ENCODE measurements at places on chromosomes 5 and 9.

- DNase-seq: no peak
These were observed 1037.0 kb downstream of the NR2F1-AS1 start for GRCh38 chr5:92544036-92544435.

DNA sequence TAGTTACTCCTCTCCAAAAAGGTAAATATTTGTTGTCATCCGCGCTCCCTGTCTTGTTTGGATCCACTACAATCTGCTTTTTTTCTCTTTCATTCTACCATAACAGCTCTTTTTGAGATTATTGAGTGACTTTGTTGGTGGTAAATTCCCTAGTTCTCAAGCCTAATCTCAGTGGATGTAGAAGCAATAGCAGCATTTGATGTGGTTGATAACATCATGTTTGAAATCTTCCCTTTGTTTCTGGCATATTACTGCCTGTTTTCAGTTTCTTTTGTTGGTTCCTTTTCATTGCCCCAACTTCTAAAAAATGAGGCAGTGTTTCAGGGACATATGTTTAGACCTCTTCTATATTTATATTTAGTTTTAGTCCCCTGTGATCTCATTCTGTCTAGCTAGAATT, 8.9 kb downstream of the CDC42SE2 start:
- no peak for DNase-seq

- DNase-seq: no peak
These were observed 92.7 kb downstream of the SV2C start for GRCh38 chr5:76175821-76176403.

DNA sequence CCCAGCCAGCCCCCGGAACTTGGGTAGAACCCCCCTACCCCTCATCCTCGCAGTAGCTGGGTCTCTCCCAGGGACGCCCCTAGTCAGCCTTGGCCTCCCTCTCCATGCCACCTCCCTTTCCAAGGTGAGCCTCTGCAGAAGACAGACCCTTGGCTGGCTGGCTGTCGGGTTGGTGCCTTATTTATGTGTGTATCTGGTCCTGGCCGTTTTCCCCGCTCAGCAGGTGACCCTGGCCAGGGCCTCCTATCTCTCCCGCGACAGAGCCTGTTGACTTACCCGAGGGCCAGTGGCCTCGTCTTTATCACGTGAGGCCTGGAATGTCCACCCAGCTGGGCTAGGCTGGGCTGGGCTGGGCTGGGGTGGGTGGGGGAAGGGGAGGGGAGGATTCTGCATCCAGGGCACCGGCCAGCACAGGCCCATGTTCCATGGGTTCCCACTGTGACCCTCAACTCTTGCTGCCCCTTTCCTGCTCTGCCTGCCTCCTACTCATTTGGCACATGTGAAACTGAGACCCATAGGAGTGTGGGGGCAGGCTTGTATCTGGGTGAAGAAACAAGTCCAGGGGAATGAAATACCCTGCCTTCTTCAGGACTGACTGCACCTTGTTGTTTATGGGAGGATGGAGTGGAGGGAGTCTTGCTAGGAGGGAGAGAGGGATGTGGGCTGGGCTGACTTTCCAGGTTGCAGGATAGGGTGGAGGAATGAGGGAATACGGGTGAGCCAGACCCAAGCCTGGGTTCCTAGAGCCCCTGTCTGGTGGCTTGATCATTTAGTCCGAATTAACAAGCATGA, 3.1 kb downstream of the CXXC5 start:
- peak; percentile 66 for DNase-seq

DNA sequence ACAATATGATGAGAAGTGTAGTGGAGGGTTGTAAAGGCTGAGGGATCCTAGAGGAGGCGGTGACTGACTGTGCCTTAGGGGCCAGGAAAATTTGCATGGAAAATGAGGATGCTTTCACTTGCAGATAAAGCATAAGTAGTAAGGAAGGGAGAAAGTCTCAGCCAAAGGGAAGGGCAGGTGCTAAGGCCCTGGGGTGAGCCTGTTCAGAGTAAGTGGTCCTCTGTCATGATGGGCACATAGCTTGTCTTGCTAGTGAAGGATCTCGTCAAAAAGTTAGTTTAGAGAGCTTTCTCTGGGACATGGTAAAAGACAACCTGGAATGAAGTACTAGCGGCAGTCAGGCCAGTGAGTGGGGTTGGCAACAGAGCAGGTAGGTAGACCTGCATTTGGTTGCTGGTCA, 75.4 kb upstream of the CPLX2 start:
- DNase-seq: no peak

DNA sequence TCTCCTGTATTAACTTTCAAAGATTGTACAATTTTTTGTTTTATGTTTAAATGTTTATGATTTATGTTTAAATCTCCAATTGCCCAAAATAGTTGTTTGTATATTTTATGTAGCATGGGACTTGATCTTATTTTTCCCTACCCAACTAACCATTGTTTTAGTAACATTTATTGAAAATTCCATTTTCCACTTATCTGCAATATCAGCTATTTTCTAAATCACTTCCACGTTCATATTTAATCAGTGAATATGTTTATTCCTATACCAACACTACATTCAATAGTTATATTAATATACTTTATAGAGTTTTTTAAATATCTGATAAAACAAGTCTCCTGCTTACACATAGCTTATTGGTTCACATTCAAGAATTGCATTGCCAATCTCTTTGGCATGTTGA, 532.2 kb downstream of the CHSY3 start:
- no peak for DNase-seq

DNA sequence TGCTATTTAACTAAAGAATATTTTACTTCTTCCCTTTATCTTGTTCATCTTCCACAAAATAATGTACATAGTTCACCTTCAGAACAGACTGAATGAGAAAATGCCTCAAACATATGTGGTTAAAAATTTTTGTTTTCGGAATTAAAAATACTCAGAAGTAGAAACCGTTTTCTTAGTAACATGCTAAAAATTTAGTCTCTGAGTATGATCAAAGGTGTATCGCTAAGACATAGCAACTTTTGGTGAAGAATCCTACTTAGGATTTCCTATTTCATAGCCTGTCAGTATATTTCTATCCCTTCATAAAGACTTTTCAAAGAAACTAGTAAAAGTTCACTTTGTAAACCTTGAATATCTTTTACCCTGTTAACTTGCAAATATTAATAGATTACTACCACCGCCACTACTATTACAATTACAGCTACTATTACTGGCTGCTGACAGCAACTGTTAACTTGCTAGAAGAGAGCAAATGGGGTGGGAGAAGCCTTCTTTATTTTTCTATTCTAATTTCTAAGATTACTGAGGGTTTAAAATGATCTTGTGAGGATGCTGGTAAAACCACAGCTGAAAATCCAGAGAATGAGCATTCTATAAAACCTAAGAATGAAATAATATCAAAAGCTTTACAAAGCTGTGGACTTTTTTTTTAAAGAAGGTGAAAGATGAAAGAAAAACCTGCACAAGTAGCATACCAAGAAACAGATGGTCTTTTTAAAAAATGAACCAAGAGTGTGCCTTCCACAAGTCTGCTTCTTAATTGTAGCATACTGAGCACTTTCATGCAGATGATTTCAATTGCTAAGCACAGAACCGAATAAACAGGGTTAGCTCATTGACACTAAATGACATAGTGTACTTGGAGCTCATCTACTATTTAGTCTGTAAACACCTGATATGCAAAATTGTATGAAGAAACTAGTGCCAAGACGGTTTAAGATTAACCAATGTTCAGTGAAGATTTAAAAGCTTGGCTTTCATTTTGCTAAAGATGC, 246.3 kb upstream of the EFNA5 start:
- DNase-seq: no peak

DNA sequence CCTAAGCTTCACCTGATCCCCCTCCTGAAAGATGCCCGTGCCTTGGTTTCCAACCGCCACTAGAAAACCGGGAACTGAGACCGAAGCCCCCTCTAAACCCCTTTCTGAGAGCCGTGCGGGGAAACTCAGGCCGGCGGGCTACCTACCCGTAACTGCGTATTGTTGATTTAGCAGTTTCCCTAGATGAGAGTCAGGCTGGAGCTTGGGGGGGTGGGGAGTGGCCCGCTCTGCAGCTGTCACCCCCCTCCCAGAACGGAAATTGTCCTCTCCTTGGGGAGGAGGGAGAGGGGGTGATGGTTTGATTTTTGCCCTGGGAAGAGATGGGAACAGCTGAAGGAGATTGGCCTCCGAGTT, 2.5 kb downstream of the CXXC5 start:
- DNase-seq: peak; percentile 41

DNA sequence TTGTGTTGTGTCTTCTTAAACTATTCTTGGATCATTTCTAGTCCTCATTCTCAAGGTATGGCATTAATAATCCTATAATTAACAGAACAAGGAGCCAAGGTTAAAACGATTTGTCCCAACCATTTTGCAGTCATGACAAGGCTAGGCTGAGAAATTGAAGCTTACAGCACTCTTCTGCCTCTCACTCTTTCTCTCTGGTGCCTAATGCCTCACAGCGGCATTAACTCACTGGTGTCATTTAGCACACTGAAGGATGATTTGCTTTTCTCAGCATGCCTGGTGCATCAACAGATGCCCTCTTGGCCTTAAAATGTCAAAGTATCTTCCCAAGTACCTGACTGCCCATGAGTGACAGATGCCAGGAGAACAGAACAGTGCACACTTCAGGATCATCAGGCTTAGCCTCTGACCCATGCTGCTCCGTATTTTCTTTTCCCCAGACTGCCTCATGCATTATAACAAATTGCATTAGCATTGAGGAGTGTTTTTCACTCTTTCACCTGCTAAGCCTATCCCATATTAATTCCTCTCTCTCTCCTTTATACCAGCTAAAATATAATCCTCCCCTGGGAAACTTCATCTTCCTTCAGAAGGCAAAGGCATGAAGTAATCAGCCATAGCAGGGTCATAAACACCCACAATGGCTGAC, 61.1 kb upstream of the SV2C start:
- DNase-seq: no peak

DNA sequence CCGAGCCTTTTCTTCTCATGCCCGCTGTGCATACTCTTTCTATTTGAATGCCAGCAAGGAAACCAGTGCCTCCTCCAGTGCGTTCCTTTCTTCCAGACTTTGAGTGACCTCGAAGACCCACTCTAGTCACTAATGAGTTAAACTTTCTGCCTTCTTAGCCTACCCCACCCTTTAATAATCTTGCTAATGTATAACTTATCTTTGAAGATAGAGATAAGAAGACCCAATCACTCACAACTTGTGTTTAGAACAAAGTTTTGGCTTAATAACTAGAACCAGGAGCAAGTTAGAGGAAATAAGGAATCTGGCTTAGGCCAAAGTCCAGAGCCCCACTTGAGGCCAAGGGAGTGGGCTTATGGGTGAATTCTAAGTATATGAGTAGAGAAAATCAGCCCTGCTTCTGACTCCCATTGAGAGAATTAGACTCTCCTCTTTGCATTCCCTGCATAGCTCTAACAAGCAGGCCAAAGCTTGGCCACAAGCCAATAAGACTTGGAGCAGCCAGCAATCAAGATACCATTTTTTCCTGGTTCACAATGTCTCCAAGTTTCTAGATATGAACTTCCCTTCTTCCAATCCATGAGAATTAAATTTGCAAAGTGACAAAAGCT, 181.5 kb upstream of the PIK3R1 start:
- no peak for DNase-seq

- DNase-seq: no peak
These were observed 3.5 kb downstream of the PAIP1 start for GRCh38 chr5:43553381-43553780.

DNA sequence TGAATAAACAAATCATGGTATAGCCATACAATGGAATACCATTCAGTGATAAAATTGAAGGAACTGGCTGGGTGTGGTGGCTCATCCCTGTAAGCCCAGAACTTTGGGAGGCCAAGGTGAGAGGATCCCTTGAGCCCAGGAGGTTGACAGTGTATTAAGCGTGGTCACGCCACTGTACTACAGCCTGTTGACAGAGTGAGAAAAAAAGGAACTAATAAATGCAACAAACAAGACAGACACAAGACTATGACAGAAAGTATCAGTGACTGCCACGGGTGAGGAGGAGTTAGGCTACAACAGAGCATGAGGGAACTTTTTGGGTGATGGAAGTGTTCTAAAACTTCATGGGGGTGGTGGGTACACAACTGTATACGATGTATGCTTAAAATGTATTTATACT, 2.2 kb downstream of the FNIP1 start:
- no peak for DNase-seq

Data from anterior cingulate cortex (tissue), 58 donors.